ENCODE measurements at places on chromosomes 5 and 9.
A peak's percentile ranks its signal among the peaks of the same experiment; 100 is the strongest.

GRCh38 chr9:133643362-133643755 is 7.2 kb downstream of the DBH start:
- no peak for DNase-seq

GRCh38 chr9:76161541-76161940 is 232.7 kb downstream of the RFK start:
- no peak for DNase-seq

- DNase-seq: no peak
These were observed 22.7 kb upstream of the PCSK1 start for GRCh38 chr5:96455789-96456188.

GRCh38 chr5:178502401-178503100 is 87.6 kb downstream of the COL23A1 start:
- no peak for DNase-seq

GRCh38 chr9:84163052-84163650 is 177.4 kb downstream of the SLC28A3 start:
- DNase-seq: no peak

DNA sequence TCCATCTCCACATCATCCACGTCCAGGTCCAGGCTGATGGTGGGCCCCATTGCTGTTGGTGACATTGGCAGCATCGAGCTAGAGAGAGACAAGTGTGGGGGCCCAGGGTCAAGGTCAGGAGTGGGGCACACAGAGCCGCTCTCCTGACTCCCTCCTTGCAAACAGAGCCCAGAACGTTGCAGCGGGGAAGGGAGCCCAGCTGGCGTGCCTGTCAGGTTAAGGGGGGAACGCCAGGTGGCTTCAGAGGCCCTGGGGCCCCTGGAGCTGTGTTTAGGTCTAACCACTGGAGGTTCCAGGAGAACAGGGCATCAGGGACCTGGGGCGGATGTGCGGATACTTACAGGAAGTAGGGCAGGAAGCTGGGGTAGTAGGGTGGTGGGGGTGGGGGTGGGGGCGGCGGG is 7.5 kb downstream of the RNF44 start:
- DNase-seq: no peak

GRCh38 chr9:70192707-70193106 is 66.1 kb upstream of the SMC5 start:
- peak; percentile 24 for DNase-seq

DNA sequence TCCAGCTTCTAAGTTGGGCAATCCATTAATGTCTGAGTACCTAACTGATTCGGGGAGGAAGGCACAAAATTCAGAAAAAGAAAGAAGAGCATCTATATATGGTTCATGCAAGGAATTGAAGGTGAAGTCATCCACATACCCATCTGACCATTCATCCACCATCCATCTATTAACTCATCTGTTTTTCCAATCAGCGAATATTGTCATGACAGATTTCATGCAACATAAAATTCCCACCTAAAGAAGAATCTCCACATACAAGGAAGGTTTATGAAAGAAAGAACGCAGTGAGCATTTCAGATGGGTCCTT is 164.7 kb downstream of the GRIA1 start:
- no peak for DNase-seq

DNA sequence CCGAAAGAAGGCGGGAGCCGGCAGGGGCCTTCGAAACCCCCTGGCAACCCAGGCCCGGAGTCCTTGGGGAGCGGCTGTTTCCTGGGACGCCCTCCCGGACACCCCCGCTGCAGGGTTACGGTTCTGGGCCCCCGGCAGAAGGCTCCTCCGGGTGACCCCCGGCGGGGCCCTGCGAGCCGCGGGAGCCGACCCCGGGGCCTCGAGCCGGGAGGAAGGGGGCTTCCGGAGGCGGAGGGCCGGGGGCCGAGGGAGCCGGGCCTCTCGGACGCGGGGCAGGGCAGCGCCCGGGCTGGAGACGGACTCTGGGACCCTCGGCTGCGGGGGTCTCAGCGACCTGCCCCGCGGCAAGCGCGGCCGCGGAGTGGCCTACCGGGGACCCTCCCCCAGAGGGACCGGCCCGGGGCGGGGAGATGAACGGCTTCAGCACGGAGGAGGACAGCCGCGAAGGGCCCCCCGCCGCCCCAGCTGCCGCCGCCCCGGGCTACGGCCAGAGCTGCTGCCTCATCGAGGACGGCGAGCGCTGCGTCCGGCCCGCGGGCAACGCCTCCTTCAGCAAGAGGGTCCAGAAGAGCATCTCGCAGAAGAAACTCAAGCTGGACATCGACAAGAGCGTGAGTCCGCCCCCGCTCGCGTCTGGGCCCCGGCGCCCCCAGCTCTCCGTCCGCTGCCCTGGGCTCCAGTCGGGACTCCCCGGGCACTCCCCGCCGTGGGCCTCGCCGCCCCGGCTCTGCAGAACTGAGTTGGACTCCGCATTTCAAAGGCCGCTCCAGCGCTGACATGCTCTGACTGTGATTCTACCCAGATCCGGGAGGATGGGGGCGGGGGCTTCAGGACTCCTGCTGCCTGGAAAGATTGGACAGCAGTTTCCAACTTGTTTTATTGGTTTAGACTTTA is 645 bp downstream of the SAP30L start:
- DNase-seq: peak; percentile 70

DNA sequence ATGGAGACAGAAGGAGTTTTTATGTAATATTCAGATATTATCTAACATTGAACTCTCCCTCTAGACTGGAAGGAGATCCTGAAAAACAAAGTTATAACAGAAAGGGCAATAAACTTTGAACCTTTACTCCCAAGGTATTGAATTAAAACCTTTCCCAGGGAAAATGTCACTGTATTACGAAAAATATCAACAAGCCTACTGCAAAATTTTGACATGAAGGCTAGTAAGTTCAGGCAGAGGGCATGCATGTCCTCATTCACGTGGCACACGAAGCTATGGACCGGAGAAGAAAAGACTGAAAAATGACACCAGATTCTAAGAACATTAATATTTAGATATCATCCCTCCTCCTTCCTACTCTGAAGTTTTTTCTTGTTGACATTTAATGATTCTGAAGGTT is 638.8 kb downstream of the LRRC70 start:
- DNase-seq: no peak

- no peak for DNase-seq
These were observed 57.0 kb downstream of the ECPAS start for GRCh38 chr9:111427186-111427585.

- DNase-seq: no peak
These were observed 82.2 kb upstream of the TLE1 start for GRCh38 chr9:81771571-81771970.

GRCh38 chr5:167921796-167922195 is 369.6 kb upstream of the WWC1 start:
- DNase-seq: no peak

DNA sequence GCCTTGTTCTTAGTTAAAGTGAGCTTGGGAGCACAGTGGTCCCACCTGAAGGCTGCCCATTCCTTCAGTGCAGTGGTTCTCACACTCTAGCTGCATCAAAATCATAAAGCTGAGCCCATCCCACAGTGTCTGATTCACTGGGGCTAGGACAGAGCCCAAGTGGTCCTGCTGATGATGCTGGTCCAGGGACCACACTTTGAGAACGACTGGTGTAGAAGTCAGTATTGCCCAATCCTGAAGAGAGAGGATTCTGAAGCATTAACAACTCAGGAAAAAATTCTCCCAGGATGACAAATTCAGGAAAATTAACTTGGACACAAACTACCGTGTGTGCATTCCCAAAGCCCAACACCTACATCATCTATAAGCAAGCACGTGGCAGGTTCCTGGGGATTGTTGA is 176.2 kb downstream of the GABBR2 start:
- no peak for DNase-seq

DNA sequence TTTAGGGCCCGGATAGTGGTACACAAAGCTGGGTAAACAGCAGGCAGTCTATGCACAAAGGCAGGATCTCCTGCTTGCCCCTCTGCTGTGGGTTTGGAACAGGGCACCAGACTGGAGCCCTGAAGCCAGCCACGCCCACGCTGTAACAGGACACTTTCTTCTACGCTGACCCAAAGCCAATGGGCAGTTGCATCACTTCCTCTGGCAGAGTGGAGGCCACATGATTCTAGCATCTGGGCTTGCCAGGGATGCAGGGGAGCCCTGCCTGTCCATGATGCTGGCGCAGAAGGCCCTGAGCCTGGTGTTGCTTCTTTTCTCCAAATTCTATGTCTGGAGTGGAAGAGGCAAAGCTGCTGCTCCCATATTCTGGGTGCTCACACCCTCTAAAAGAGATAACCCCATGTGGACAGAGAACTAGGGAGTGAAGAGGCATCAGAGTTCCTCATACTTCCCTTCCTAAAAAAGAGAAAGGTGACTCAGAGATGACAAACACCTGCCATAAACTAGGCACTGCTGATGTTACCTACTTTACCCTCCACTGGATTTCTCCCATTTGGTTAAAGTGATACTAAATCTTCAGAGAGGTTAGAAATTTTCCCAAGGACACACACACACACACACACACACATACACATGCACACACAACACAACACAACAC is 260.3 kb upstream of the KLF4 start:
- DNase-seq: peak; percentile 91

- peak; percentile 87 for DNase-seq
These were observed 688 bp downstream of the SNX24 start for GRCh38 chr5:122846051-122846550.

DNA sequence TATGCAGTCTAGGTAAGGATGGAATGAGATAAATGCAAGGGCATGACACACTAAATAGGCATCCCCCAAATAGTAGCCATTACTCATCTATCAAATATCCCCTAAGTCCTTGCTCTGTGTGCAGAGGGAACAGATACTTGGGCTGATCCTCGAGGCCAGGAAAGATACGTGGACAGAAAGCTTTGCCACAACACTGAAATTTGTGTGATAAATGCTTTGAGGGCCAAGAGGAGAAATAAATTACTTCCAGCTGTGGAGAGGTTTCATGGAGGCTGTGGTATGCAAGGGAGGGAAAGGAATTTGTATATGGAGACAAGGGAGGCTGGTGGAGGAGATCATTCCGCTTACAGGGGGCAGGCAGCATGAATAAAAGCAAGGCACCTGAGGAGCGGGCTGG is 18.5 kb downstream of the ATOX1 start:
- peak; percentile 62 for DNase-seq

DNA sequence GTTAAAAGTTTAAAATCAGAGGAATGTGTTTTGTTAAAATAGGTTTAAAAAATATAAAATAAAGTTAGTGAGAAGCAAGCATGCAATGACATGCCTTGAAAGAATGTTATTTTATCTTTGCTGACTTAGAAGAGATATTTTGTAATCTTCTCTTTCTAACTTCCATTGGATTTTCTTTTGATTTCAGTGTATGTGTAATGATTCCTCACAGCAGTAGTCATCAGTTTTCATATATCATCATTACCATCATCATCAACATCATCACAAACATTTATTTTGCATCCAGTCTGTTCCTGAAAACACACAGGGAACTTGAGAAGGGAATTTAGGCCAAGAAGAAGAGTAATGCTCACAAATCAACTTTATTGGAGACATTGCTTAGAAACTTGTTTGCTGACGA is 699.6 kb downstream of the TAF11L14 start:
- no peak for DNase-seq

DNA sequence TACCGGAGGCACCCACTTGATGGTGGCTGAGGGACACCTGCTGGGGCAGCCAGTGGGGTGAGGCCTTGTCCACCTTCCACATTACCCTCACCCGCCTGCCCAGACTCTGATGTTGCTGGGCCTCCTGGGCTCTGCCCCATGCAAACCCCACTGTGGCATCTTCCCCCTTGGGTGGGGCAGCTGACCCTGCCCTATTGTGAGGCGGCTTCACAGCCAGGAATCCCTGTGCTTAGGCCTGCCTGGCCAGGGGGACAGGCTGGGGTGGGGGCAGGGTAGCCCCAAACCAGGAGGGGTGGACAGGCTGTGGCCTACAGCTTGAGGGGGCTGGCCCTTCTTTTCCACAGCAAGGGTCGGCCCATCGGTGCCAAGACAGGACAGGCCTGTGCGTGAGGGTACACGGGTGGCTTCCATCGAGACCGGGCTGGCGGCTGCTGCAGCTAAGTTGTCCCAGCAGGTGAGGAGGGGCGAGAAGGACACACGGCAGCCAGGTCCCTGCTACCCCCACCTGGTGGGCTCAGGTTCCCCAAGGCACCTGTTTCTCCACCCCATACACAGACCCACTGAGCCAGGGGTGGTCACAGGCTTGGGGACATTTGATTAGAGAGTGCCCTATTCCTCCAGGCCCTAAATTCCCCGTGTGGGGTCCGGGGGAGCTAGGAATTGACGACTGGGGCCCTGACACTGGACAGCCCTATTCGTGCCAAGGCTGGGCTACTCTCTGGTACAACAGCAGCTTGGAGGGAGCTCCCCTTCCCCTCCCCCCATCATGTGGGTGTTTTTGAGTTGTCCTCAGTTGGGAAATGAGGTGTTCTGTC is 99.2 kb downstream of the PHF2 start:
- DNase-seq: no peak

GRCh38 chr5:42426016-42426415 is 2.8 kb downstream of the GHR start:
- DNase-seq: no peak

DNA sequence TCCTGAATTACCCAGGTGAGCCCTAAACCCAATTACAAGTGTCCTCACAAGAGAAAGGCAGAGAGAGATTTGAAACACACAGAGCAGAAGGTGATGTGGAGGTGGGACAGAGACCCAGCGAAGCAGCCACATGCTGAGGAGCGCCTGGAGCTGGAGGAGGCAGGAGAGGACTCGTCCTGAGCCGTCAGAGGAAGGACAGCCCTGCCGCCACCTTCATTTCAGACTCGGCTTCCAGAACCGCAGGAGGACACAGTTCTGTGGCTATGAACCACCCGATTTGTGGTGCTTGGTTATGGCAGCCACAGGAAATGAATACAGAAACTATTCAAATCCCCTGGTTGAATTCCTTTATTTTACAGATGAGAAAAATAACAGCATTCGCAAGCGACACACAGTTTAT is 16.4 kb upstream of the FBP1 start:
- DNase-seq: no peak

GRCh38 chr9:21266733-21267484 is 27.1 kb upstream of the IFNA14 start:
- DNase-seq: no peak

DNA sequence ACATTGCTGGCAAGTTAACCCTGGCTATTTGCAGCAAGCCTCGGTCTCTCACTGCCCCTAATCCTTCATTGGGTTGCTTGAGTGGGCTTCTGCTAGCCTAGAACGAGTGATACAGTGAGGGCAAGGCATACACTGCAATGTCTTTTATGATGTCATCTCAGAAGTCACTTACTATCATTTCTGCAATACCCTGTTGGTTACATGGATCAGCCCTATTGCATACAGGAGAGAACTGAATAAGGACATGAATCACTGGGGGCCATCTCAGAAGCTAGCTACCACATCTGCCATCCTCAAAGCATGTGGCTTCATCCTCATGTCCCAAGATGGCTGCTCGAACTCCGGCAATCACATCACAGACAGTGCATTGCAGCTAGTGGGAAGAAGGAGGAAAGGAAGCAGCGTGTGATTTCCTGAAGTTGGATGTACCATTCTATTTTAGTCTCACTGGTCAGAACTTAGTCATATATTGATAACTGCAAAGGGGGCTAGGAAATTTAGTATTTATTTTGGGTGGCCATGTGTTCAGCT is 33.3 kb upstream of the CDKN2AIPNL start:
- DNase-seq: no peak

Data from RWPE1 (cell line).